ENCODE measurements at places on chromosomes 13 and 19.
A peak's percentile ranks its signal among the peaks of the same experiment; 100 is the strongest.

- DNase-seq = no peak
Observed at GRCh38 chr13:34926508-34926907, 15.6 kb upstream of the NBEA start.

- DNase-seq = no peak
Observed at GRCh38 chr13:46582190-46582589, 29.2 kb downstream of the LRCH1 start.

DNA sequence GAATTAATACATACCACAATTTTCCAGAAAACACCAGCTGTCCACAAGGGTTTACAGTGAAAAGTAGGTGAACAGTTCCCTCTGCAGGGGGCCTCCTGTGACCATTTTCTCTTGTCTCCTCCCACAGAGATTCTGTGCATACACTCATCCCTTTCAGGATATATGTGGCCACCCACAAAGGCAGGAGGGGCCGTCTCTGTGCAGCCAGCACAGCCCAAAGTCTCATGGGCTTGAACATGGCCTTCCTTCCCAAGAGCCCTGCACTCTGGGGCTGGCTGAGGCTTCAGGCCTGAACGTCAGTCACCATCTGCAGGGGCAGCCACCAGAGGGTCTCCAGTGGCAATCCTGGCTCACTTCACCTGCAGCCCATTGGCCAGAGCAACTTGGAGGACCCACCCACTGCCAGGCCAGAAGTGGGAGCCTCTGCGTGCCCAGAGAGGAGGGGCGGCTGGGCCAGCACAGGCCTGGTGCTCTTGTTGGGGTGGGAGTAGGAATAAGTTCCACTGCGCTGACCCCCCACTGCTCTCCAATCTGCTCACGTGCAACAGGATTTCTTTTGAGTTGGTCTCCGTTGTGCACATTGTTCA lies 25.1 kb downstream of the TMEM161A start:
- DNase-seq = no peak

GRCh38 chr13:39501702-39502324 lies 101.2 kb downstream of the LHFPL6 start:
- DNase-seq = peak; percentile 81

- DNase-seq = no peak
Observed at GRCh38 chr19:1266916-1267476, 2.1 kb upstream of the CIRBP start.

- DNase-seq = no peak
Observed at GRCh38 chr19:3359015-3359918, 7.1 kb upstream of the NFIC start.

- no peak for DNase-seq
Observed at GRCh38 chr13:113875837-113876281, 12.0 kb upstream of the GAS6 start.

- DNase-seq = peak; percentile 57
Observed at GRCh38 chr19:15091918-15092753, 10.1 kb downstream of the OR1I1 start.

- no peak for DNase-seq
Observed at GRCh38 chr19:38917921-38918491, 6.0 kb upstream of the CCER2 start.

DNA sequence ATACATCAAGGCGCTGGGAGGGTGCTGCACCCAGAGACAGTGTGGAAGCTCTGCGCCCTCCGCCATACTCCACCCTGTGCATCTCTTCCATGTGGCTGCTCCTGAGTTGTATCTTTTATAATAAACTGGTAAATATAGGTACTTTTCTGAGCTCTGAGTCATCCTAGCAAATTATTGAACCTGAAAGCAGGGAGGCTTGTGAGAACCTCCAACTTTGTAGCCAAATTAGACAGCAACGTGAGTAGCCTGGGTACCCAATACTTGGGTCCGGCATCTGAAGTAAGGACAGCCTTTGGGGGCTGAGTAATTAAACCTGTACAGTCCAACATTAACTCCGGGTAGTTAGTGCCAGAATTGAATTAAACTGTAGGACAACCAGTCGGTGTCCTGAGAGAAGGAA lies 57.4 kb downstream of the RUBCNL start:
- DNase-seq = no peak

DNA sequence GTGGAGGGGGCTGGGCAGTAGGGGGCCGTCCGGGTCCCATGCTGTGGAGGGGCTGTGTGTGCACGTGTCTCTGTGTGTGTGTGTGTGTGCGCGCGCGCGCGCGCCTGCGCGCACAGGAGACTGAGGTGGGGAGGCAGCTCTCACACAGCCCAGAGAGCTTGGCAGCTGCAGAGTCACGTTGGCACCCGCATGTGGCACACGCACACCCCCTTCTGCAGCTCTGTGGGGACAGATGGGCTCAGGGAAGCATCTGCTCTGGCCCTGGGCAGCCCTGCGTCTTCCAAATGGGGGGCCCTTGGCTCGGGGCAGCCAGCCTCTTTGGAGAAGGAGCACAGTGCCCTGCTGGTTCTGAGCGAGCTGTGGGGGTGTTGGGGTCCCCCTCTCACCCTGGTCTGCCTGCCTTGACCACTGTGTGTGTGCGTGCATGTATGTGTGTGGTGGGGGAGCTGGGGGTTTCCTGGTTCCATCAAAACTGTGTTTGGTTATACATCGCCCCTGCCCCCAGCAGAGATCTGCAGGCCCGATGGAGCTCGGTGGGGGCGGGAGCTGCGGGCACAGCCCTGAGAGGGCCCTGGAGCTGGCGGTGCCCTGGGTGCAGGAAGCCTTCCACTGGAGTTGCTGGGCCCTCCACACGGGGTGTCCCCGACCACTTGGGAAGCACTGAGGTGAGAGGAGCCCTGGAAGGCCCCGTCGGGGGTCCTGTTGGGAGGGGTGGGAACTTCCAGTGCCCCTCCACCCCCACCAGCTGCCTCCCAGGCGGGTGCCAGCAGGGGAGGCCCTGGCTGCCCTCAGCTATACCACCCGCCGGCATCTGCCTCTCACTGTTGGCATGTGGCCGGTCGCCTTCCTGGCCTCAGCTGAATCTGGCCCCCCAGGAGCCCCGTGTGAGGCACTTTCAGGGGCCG lies 67.1 kb downstream of the KDM4B start:
- DNase-seq = peak; percentile 88

DNA sequence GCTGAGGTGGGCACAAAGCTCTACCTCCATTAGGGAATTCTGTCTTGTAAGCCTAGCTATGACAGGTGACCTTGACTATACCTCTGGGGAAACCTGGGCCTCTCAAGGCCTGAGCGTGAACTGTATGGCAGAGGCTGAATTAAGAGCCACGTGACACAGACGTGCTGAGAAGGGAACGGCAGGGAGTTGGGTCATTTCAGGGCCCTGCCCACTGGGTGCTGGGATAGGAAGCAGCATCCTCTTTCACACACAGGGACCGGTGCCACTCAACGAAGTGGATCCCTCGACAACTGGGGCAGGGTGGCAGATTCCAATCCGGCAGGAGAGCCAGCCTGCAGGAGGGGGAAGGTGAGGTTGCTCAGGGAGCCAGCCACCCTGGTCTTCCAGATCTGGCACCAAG lies 9.2 kb downstream of the ASF1B start:
- DNase-seq = no peak

DNA sequence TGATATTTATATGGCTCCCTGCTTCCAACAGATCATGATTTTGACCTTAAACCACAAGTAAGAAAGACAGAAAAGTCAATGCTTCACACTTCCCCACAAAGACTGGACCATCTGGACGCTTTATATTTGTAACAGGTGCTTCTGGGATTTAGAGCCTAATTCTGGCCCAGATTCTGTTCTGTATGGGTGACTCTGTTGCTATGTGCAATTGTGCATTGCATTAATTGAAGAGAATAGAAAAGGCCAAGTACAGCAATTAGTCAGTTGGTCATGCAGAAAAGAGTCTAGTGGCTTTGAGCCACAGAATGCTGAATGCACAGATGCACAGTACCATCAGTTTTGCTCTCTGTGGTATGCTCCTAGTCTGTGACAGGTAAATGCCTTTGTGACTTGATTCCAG lies 657.4 kb upstream of the ATXN8OS start:
- DNase-seq = peak; percentile 63

GRCh38 chr19:34051255-34051654 lies 121.0 kb upstream of the LSM14A start:
- DNase-seq = no peak

GRCh38 chr19:39199025-39199424 lies 2.3 kb downstream of the NCCRP1 start:
- no peak for DNase-seq

Data from NCI-H446 treated with DMSO at 0.1 percent for 48 hours (cell line).